GM12891 (cell line): ENCODE measurements at places on chromosomes 2 and 18.
A peak's percentile ranks its signal among the peaks of the same experiment; 100 is the strongest.

DNA sequence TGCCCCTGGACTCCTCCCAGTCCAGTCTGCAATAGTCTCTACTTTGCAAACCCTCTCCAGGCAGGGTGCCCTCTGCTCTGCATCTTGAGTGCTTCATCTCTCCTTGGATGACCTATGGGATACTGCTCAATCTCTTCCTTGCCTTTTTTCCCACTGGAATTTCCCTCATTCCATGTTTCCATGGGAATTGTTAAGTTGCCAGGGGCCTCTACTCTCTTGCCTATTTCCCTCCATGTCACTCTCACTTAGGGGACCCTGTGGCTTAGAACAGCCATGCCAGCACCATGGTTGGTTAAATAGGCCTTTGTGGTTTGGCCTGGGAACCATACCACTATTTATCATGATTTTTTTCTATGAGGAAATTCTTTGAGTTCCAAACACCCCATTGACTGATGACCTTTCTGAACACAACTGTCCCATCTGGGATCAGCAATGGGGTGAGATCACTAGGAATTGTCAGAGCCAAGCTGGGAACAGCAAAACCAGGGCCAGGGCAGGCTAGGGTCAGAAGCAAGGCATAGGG is 91.4 kb upstream of the RBMS1 start:
- no peak for DNase-seq

GRCh38 chr18:7980136-7980535 is 413.0 kb downstream of the PTPRM start:
- no peak for DNase-seq

- DNase-seq, result no peak
Measured at GRCh38 chr2:185279999-185280398, 458.6 kb upstream of the FSIP2 start.

DNA sequence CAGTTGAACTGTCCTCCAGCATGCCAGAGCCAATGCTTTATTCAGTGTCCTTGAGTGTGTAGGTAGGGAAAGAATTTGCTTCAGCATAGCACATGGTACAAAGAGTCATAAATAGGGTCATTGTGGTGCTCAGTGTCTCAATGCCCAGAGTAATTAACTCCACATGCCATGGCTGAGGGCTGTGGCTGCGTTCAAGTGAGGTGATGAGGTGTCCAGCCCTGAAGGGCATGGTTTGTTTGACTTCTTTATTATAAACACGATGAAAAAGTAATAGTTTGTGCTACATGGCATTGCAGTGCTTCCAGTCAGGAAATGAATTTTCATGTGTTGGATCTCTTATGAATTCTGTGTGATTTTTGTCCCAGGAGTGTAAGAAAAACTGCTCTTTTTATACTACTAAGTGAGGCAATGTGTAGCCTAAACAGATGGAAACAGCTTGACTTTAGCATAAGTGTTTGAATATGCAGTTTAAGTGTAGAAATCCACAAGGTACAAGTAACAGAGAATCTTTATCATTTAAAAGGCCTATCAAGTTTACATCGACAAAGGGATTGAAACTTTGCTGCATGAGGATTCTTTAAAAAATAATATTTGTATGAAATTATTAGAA is 507.9 kb upstream of the CDH2 start:
- no peak for DNase-seq

- DNase-seq, result no peak
Measured at GRCh38 chr2:171081649-171082111, 79.0 kb downstream of the TLK1 start.

GRCh38 chr2:104412384-104412783 is 441.5 kb upstream of the POU3F3 start:
- peak; percentile 16 for DNase-seq

- no peak for DNase-seq
Measured at GRCh38 chr2:53498210-53498609, 269.4 kb upstream of the CHAC2 start.
